Left ventricle myocardium inferior (tissue), 1 donor: ENCODE measurements at places on chromosomes 16 and 17. TPM values are rescaled to one million over a fixed set of nuclear protein-coding genes. Genes with fewer than 3 reads are reported as not detected.

RNF43 gene
- 4.7 TPM for total RNA-seq

TBC1D3L gene
- 4.5 TPM for total RNA-seq

DNA sequence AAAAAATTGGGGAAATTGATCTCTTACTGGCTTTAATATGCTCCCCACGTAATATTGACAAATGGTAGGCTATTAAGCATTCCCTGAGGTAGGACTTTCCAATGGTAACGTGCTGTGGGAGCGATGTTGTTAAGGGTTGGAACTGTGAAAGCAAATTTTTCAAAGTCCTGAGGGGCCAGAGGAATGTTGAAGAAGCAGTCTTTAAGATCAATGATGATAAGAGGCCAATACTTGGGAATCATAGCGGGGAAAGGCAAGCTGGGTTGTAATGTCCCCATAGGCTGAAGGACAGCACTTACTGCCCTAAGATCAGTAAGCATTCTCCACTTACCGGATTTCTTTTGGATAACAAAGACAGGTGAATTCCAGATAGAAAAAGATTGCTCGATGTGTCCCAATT is 69.6 kb upstream of the ARL4D start:
- DNase-seq: no peak

RNFT1 gene
- 12.4 TPM for total RNA-seq
